ENCODE measurements at places on chromosomes 16 and 17.

GRCh38 chr16:70652322-70652721, 6.0 kb downstream of the IL34 start:
- no peak for DNase-seq

DNA sequence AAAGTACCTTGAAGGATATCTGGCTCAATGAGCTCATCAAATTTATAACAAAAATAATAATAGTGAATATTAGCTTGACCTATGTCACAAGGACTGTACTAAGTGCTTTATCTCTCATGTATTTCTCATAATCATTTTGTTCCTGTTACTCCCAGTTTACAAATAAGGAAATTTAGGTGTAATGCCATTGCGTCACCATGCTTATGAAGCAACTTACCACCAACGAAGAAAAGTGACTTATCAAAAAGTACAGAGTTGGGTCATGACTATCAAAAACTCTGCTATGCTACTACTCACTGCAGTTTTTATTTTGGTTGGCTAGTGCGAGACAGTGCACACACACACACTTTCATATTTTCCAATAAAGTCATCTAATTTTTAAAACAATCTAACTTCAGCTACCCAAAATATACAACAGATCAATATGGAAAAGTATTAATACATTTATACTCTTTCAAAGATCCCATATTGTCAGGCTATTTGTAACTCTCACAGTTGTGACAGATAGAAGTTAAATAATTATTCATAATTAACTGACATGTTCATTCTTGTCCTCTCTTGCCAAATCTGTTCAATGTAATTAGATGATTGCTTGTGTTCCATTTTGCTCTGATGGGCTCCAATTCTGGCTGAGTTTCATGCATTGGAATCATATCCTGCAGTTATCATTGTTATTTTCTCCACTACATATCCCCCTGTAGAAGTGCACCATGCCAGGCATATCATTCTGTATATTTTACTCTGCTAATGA, 119.4 kb downstream of the KCNJ2 start:
- no peak for DNase-seq

- no peak for DNase-seq
These were observed 1231.8 kb downstream of the CDH11 start for GRCh38 chr16:63890081-63890480.

DNA sequence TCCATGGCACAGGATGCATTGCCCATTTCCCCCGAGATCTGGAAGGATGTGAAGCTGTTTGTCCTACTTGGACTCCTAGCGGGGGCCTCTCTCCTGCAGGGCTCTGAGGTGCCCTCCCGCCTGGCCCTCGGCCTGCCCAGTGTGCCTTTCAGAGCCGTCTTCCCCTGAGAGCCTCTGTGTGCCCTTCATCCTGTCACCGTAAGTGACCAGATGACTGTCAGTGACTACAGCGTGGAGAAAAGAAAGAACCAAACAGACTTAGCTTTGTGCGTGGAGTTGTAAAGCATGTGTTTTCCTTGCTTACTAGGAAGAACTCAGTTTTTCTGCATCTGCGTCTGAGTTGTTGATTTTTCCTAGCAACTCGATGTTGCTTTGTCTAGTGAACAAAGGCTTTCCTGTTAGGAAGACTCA, 56.1 kb downstream of the BANP start:
- DNase-seq, result no peak

- no peak for DNase-seq
These were observed 537 bp upstream of the GJC1 start for GRCh38 chr17:44830359-44831288.

All from NCI-H1048 (cell line).